ENCODE measurements at places on chromosomes 3 and 15. TPM values are rescaled to one million over a fixed set of nuclear protein-coding genes. Genes with fewer than 3 reads are reported as not detected.

GRCh38 chr3:149886957-149887356 is 73.9 kb downstream of the RNF13 start:
- no peak for DNase-seq

Gene SH3GL3
- 0.60 TPM for total RNA-seq

DNA sequence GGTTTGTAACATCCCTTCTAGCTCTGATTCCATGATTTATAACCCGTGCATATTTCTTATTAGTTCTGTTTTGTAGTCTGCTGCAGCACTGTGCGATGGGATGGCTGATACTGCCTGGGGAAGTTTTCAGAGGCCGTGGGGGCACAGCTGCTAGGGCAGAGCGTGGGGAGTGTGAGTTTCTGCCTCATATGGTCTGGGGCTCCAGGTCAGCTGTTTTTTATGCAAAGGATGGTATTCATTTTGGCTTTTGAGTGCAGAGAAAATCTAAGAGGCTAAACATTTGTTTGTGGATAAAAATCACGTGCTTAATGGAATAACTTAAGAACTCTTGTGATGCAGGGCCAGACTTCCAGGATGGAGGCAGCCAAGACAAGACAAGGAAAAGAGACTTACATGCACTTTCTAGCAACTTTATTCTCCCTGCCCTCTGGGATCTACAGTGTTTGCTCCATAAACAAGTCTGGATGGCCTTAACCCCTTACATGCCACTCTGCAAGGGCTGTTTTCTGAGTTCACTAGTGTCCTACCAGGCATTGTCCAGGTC is 45.5 kb upstream of the CFAP161 start:
- DNase-seq, result no peak

Gene LTK
- not detected for total RNA-seq

GRCh38 chr3:127788451-127788909 is 33.8 kb downstream of the MGLL start:
- no peak for DNase-seq

Gene ABHD10
- total RNA-seq, result 15.0 TPM

GRCh38 chr3:150376001-150376848 is 31.9 kb upstream of the TSC22D2 start:
- DNase-seq, result no peak

GRCh38 chr3:13018043-13018451 is 55.2 kb downstream of the IQSEC1 start:
- no peak for DNase-seq

- no peak for DNase-seq
Observed at GRCh38 chr3:27792869-27793268, 70.7 kb upstream of the EOMES start.

Gene RTP1
- total RNA-seq, result not detected

DNA sequence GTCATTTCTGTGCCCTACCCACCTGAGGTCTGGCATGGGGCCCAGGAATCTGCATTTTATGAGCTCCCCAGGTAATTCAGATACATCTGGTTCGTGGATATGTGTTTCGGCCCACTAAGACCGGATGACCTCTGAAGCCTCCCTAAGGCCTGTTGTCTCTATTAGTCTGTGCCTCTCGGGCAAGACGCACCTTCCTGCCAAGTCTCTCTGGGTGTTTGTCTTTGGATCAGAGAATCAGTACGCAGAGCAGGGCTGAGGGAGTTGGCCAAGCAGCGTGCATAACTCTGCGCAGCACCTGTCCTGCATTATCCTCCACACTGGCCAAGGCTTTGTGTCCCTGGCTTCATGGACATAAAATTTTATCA is 181.0 kb downstream of the THSD4 start:
- no peak for DNase-seq

Gene LMAN1L
- total RNA-seq, result not detected

Gene PPCDC
- total RNA-seq, result 21.5 TPM

- DNase-seq, result no peak
Observed at GRCh38 chr3:18295171-18295920, 129.8 kb downstream of the SATB1 start.

GRCh38 chr15:80942746-80943565 is 46.7 kb downstream of the MESD start:
- DNase-seq, result no peak

GRCh38 chr3:9147896-9148266 is 101.6 kb downstream of the SRGAP3 start:
- no peak for DNase-seq

Gene UQCC5
- 3.2 TPM for total RNA-seq

GRCh38 chr15:66722757-66723540 is 20.9 kb downstream of the SMAD6 start:
- no peak for DNase-seq

GRCh38 chr3:138206196-138206595 is 19.1 kb downstream of the ARMC8 start:
- DNase-seq, result no peak

GRCh38 chr15:96261575-96262034 is 68.9 kb upstream of the NR2F2 start:
- DNase-seq, result no peak

- no peak for DNase-seq
Observed at GRCh38 chr3:127647166-127647844, 18.3 kb downstream of the PODXL2 start.

GRCh38 chr3:64908251-64908685 is 220.5 kb upstream of the ADAMTS9 start:
- no peak for DNase-seq

- DNase-seq, result no peak
Observed at GRCh38 chr15:57758560-57758959, 52.0 kb downstream of the POLR2M start.

GRCh38 chr15:89052474-89052873 is 35.8 kb upstream of the ABHD2 start:
- DNase-seq, result no peak

DNA sequence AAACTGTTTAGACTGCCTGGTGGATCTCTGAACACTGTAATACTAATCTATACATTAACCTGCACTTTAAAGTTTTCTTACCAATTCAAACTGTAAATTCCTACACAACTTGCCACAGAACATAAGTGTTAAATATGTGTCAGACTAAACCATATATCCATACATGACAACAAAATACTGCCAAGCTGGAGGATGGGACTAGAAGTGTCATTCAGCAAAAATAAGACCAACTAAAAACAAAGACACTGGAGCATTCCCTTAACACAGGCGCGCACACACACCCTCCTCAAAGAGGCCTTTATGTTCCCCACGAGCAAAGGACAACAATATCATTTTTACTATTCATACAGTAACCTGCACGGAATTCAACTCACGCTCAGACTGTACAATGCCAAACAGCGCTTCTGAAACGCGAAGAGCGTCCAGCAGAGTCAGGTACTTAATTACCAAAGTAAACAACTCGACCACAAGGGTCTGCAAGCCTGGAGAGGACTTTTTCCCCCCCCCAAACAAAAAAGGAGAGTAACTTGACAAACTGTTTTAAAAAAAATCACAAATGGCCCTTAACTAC is 1.1 kb downstream of the DCUN1D1 start:
- DNase-seq, result no peak

Gene CHCHD6
- 8.8 TPM for total RNA-seq

Gene RBP2
- not detected for total RNA-seq

DNA sequence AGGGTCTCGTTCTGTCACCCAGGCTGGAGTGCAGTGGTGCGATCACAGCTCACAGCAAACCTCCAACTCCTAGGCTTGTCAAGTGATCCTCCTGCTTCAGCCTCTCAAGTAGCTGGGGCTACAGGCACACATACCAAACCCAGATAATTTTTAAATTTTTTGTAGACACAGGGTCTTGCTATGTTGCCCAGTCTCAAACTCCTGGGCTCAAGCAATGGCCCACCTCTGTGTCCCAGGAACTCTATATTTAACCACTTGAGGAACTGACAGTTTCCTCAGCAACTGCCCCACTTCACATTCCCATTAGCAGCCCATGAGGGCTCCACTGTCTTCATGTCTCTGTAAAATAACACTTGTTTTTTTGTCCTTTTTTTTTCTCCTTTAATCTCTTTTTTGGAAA is 68.4 kb downstream of the TAMM41 start:
- DNase-seq, result no peak

Gene CAPN7
- 49.5 TPM for total RNA-seq

Data from omental fat pad (tissue), 4 donors.